ENCODE measurements at places on chromosomes 13 and 19.

DNA sequence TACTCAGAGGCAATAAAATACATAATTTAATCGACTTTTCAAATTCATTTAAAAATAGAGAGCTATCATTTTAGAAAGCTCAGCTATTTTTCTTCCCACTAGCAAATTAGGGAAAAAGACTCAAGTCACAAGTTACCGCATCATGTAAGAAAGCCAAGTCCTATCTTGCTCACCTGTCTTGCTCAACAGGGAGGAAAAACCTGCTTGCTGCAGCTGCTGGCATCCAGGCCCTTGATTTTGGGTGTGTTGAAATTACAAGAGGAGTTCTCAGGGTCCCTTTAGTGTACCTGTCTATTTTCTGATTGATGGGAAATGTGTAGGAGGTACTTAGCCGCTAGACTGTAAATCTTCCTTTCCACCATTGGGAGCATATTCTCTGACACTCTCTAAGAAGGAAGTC lies 22.2 kb downstream of the SLC10A2 start:
- DNase-seq = no peak

DNA sequence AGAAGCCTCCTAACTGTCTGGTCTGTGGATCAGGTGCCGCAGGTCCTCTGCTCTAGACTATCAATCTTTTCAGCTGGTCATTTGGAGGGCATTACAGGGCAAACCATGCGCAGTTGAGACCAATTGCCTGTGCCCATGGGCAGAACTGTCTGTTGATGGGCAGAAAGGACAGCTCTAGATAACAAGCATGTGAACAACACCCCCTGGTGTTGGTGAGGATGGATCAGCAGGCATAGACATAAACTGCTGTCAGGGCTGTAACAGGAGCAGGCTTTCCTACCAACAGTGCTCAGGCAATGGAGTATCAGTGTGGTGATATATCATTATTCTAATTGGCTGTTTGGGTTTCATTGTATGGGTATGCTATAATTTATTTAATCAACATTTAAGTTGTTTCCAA lies 104.7 kb upstream of the KL start:
- DNase-seq = no peak

- no peak for DNase-seq
Observed at GRCh38 chr13:28136916-28137315, 1.4 kb upstream of the PAN3 start.

DNA sequence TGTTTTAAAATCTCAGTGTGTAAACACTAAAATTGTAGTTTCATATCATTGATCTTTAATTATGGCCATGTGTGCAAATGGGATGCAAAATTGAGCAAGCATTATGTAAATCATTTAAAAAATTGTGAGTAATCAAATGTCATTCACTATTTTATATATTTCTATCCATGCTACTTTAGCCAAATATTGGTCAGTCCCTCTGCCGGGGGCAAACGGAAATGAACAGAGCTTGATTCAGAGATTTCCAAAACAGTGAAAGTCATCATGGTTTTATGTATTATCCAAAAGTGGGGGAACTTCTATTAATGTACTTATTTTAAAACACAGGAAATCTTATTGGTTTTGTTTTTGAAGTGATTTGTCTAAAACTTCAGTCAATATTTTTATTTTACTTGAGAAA lies 219.1 kb downstream of the IRS2 start:
- DNase-seq = no peak

GRCh38 chr19:40216013-40216776 lies 2.0 kb downstream of the TTC9B start:
- no peak for DNase-seq

DNA sequence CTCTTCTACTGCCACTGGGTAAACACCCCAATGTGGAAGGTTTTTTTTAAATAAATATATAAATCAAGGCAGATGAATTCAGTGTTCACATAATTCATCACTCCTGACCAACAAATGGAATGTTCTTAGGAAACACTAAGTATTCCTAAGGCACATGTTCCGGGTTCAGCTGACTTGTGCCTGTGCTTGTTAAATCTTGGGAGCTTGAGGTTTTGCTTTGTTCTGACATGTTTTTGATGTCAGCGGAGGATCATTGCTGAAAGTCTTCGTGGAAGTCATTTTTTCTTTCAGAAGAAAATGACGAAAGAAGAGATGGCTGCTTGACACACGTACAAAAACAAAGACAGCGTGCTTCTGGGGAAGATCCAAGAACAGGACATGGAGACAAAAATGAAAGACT lies 185.8 kb downstream of the MZT1 start:
- no peak for DNase-seq

GRCh38 chr13:75327135-75327510 lies 154.8 kb downstream of the TBC1D4 start:
- no peak for DNase-seq

DNA sequence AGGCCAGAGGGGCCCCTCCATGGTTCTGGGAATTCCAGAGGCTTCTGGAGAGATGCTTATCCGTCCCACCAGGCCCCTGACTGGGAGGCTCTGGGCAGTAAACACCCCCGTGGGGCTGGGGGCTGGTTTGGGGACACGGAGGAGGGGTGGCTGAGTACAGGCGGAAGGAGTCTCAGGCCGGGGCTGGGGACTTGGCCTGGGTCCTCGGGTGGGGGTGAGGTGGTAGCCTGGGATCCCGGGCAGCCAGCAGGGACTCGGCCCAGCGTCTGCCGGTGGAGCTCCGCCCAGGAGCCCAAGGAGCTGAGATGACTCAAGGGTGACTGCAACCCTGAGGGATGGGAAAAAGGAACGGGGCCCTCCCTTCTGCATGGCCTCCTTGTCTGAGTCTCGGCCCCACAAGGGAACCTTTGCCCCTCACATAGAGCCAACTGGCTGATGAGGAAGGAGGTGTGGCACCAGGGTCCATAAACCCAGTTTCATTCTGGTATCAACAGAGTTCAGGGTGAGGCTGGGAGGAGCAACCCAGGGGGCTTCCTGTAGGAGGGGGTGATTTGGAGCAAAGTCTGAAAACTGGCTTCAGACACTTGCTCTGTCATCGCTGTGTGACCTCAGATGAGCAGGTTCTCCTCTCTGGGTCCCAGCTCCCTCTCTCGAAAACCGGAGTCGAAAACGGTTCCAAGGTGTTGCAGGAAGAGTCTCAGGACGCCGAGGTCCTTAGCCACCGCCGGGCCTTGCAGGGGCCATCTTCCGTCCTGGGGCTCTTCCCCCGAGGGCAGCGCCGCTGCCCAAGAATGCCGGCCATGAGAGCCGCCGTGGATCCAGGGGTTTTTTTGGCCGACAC lies 809 bp downstream of the MISP start:
- no peak for DNase-seq

- DNase-seq = no peak
Observed at GRCh38 chr19:7559102-7559501, 23.6 kb downstream of the PNPLA6 start.

Measured in brain pericyte (primary cell).